Anterior cingulate cortex (tissue), 58 donors: ENCODE measurements at places on chromosomes 2 and 18.

DNA sequence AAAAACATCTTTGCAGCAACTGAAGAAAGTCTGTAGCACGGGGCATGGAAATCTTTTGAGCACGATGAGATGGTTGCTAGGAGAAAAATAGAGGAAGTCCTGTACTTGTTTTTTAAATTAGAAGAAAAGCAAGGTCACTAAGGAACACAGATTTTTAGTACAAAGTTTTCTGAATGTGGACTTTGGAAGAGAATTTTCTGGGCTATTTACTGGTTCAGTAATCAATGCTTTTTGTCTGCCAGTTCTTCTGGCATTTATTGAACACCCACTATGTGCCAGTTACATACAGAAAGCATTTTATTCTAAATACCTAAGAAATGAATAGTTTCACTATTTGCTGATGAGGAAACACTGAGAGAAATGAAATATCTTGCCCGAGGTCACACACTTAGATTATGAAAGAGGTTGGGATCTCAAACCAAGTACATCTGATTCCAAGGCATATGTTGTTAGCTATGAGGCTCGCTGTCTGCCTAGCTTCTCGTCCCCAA, 15.6 kb upstream of the MAP3K20 start:
- no peak for DNase-seq

GRCh38 chr2:3440477-3440876, 61.0 kb downstream of the TRAPPC12 start:
- no peak for DNase-seq

GRCh38 chr2:238085899-238086298, 14.2 kb upstream of the ESPNL start:
- no peak for DNase-seq

DNA sequence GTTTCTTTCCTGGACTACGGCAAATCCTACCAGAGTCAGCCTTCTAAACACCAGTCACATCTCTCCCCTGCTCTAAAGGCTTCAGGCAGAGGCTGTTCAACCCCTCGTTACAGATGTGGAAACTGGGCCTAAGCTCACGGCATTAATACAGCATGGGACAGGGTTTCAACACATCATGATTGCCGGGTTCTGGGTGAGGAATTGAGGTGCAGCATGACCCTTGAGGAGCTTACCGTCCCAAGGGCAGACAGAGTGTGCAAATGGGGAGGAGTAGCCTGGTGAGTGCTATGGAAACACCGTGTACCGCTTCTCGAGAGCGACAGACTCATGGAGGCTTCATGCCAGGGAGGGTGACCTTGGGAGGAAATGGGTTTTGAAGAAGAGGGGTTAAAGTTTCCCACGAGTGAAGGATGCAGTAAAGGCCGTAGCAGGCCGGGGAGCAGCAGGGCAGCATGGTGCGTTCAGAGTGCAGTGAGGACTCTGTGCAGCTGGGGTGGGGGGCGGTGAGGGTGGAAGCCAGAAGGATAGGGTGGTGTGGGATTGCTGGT, 51.1 kb downstream of the TGOLN2 start:
- DNase-seq = no peak
